Activated CD4-positive, alpha-beta T cell treated with anti-CD3 and anti-CD28 coated beads for 4 hours (primary cell): ENCODE measurements at places on chromosomes 12 and 14.

- no peak for DNase-seq
These were observed 29.7 kb downstream of the PRPF40B start for GRCh38 chr12:49652921-49653520.

DNA sequence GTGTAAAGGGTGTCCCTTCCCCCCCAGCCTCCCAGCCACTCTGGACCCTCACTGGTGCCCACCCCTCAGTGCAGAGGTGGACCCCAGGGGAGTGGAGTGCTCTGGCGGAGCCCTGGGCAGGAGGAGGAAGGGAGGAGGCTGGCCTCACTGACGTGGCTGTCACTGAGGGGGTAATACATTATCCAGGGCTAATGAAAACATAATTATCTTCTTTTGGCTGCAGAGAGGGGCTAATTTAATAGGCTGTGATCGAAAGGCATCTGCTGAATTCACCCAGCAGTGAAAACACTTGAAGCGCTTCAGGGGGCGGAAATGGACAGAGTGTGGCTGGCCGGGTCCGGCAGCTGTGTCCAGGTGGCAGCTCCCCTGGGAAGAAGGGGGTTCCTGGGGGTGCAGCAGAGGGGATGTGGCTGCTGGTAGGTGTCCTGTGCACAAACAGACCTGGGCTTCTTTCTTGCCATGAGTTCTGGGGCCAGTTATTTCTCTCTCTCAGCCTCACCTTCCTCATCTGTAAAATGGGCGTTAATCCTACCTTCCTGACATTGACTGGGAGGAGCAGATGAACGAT is 3.7 kb upstream of the NOS1 start:
- DNase-seq = no peak

DNA sequence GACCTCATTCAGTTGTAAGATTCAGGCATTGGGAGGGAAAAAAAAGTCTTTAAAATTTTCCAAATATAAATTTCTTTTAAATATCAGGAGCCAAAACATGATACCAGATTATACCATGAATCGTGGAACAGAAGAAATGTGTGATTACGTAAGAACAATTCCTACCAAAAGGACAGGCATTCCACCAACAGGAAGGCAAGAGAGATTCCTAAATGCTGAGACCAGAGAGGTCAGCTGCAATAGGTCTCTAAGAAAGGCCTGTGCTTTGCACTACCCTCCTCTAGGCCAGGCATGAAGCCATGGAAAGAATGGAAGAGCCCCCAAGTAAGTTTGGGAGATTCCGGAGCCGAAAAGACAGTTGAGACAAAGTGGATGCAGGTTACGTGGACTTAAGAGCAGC is 83.7 kb downstream of the PTGER2 start:
- DNase-seq = no peak

DNA sequence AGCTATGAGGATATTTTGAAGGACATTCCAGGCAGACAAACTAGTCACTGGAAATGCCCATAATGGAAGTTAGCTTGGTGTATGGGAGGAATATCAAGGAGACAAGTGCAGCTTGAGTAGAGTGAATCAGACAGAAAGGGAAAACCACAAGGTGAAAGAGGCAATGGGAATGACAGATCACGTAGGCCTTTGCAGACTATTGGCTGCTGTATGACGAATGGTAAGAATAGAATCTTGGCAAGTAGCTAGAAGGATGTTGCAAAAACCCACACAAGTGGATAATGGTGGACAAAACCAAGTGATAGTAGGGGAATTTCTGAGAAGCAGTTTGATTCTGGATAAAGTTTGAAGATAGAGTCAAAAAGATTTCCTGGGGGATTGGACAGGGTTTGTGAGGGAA is 196.9 kb upstream of the NOVA1 start:
- no peak for DNase-seq

DNA sequence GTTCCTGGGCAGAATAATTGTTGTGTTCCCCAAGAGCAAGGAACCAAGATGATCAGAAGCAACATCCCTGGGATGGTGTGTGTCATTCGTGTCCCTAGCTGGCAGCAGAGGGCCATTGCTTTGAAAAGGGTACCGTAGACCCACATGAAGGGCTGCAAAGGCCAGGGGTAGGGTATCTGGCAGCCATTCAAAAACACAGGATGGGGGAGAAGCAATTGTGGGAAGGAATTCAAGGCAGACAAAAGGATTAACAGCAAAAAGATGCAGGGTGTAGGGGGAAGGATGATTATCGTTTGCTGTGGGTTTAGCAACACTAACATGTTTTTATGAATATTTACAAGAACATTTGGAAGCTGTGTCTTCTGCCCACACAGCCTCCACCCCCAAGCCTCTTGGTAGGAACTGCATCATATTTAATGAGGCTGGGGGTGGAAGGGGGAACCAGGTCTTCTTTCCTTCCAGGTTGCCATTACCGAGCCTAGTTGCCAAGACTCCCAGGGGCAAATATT is 169.0 kb upstream of the G2E3 start:
- DNase-seq = no peak

- no peak for DNase-seq
These were observed 41.9 kb downstream of the IFNG start for GRCh38 chr12:68117661-68118060.

- DNase-seq = no peak
These were observed 1.2 kb downstream of the CCDC92 start for GRCh38 chr12:123971449-123971769.

DNA sequence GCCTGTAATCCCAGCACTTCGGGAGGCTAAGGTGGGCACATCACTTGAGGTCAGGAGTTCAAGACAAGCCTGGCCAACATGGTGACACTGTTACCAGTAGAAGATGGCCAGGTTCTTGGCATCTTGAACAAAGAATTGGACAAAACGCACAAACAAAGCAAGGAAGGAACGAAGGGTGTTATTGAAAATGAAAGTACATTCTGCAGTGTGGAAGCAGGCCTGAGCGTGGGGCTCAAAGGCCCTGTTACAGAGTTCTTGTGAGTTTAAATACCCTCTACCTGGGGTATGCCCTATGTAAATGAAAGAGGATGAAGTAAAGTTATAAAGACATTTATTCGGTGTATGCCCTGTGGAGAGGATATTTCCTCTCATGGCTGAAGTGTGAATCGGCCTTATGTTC is 20.8 kb upstream of the CDK17 start:
- no peak for DNase-seq

- no peak for DNase-seq
These were observed 46.2 kb downstream of the TESC start for GRCh38 chr12:117053050-117053400.

DNA sequence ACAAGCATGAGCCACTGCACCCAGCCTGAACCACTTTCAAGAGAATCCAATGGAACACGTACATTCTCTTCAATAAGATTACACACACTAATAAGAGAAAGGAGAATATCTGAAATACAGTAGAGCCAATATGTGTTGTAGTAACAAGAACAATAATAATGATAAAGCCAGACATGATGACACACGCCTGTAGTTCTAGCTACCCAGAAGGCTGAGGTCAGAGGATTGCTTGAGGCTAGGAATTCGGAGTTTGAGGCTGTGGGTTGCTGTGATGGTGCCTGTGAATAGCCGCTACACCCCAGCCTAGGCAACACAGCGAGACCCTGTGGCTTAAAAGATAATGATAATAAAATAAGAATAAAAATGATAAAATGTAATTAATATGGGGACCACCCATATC is 15.6 kb downstream of the APOBEC1 start:
- no peak for DNase-seq

GRCh38 chr12:48946205-48946604 is 11.1 kb downstream of the ARF3 start:
- no peak for DNase-seq

DNA sequence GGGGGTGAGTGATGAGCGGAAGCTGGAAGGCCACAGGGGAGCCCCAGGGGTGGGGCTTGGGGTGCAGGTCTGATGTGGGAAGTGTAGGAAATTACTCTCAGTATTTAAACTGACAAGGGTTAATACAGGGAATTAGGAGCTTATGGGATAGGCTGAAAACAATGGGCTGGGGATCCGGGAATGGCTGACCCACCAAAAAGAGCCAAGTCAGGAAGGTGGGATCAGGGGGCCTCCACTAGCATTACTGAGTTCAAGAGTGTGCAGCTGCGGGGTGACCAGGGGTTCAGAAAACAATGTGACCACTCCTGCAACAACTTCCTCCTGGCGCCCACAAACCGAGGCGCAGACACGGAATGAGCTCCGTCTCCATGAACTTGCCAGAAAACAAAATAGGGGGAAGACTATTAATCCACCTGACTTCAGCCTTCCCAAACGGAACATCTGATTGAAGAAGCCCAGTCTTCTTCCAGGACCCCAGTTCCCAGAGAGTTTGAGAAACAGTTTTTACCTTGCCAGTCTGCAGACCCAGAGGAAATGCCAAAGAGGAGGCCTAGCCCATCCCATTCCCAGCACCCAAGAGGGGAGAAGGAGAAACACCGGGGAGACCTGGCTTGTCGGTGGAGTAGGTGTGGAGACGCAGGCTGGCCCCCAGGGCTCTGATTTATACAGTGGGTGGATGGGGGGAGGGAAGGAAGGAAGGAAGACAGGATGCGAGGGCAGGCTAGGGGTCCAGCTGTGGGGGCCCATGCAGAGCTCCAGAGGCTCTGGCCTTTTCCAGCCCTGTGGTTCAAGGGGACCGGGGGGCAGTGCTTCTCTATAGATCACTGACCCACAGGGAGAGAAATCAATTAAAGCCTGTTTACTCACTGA is 16.5 kb upstream of the YY1 start:
- DNase-seq = no peak

DNA sequence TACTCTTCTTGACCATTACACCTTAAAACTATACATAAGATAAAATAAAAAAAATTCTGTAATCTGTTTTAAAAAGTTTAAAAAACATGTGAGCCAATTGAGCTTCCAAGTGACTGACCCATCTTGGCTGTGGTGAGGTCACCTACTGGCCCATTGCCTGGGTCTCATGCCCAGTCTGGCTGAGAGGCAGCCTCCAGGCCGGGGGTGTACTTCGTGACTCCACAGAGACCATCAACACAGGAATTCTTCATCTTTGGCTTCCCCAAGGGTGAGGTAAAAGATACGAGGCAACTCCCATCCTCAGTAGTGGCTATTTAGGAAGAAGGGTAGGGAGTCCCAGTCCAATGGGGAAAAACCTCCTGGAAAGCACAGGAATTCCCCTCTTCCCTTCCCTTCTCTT is 113.2 kb downstream of the APAF1 start:
- no peak for DNase-seq

- DNase-seq = no peak
These were observed 23.0 kb downstream of the PDE6H start for GRCh38 chr12:14995583-14996425.

GRCh38 chr12:109765446-109765810 is 51.8 kb downstream of the FAM222A start:
- DNase-seq = no peak

DNA sequence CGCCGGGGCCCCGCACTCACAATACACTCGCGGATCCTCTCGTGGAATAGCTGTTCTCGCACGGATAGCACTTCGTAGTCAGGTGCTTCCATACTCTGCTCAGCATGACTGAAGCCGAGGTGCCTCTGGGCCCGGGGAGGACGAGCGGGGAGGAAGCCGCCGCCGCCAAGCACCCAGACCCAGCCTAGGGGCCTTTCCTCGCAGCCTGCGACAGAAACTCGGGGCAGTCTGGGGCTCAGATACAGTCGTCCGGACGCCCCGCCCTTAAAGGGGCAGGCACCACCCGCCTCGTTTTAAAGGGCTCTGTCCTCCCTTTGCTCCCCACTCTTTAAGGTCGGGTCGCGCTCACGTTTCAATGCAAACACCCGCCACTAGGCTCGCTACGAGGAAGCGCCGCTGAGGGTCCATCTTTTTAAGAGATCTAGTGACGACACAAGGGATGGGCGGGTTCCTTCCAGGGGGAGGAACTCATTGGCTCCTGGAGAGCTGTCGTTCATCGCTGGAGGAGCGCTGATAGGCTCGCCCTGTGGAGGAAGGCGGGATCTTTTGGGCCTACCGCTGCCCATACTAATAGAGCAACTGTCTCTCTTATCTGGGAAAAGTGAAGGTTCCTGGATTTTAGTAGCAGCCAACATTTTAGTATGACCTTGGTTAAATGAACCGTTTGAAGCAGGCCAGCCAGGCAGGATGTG is at the start of gene LMBR1L:
Gene LMBR1L (minus strand): TSS at position 384 of the 692 bp plus-strand sequence. CDS start 292 bp downstream, at position 92.
- peak; percentile 94 for DNase-seq

GRCh38 chr12:114381177-114381576 is 24.8 kb downstream of the TBX5 start:
- DNase-seq = no peak

DNA sequence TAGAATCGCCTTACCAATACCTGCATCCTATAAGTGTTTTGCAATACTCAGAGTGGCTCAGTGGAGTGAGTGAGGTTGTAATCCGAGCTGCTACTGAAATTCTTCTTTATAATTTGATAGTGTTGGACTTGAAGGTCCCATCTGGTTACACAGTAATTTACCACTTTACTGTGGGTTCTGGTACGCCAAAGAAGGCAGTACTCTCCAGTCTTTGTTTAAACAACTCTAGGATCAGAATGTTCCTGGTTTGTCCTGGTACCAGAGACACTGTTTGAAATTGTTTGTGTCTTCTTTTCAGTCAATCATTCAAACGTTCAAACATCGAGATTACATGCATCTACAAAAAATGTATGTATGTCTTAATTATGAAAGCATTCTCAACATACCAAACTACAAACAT is 51.3 kb upstream of the AMN1 start:
- DNase-seq = no peak

DNA sequence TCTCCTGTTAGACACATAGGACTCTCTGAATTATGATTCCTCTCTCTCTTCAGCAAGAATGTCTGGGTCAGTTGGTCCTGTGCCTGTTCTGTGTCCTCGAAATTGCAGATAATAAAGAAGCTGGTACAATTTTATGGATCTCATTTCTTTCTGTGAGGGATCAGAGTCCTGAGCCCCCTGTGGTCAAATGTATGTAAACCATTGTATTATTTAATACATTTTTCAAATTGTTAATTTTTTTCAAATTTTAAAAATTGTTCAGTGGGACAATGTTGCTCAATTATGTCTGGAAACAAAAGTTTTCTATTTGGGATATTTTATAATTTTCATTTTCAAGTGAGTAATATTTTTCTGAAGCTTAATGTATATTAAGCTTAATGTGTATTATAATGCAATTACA is 513.5 kb downstream of the CCER1 start:
- no peak for DNase-seq

DNA sequence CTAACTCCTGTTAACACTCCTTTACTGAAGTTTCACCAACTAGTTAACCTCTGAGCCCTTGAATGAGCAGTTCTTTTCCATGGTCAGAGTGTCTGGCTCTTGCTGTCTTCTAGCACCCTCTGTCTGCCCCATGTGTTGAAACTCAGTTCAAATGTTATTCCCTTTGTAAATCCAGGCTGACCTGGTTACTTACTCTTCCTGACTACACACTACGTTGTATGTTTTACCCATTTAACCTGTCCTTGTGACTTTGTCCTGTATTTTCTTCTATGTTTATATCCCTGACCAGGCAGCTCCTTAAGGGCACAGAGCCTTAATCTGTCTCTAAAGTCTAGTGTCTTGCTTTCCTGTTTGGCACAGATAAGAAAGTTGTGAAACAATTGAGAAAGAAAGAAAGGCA is 389.0 kb upstream of the RPL10L start:
- DNase-seq = no peak
